ENCODE measurements at places on chromosomes 2 and 18.

DNA sequence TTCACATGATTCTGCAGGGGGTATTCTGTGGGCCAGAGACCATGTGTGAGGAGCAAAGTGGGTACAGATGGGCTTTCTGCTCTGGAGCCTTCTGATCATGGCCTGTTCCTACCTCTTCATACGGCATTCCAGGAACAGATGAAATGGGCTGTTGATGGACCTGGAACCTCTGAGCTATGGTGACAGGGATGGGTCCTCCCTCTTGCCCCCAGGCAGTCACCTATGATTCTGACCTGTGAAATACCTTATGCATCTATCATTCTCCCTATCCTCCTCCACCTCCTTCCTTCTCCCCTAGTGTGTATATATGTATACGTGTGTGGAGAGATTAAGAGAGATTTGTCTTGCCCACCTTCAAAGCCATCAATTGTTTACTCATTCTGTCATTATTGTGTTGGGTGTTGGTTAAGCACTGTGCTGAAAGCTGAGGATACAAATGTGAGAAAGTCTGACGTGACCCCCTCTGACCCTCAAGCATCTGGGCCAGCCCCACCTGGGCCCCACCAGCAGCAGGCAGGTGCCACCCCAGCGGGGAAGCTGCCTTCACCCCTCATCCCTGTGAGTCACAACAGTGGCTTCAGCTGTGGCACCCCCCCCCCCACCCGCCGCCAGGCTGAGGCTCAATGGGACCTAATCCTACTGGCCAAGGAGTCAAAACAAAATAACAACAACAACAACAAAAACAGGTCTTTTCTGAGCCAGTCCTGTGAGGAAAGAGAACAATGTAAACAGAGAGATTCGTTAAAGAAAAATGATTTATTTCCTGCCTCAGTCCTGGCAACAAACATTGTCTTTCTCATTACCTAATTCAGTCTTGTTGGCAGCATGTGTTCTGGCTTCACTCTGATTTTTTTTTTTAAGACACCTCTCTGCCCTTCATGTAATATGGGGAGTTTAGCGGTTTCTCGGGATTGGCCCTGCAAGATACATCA, 103.8 kb upstream of the CDC42EP3 start:
- no peak for DNase-seq

- DNase-seq, result no peak
These were observed 2.2 kb downstream of the MMADHC start for GRCh38 chr2:149585166-149585885.

GRCh38 chr2:77746780-77747179, 224.6 kb upstream of the LRRTM4 start:
- no peak for DNase-seq

DNA sequence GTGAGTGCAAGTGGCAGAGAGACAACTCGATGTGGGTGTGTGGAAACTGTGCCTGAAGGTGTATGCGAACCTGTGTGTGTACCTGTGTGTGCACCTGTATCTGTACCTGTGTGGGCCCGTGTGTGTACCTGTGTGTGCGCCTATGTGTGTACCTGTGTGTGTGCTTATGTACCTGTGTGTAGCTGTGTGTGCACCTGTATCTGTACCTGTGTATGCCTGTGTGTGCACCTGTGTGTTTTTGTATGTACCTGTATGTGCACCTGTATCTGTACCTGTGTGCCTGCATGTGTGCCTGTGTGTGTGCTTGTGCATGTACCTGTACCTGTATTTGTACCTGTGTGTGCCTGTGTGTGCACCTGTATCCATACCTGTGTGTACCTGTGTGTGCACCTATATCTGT, 150.6 kb downstream of the MYT1L start:
- DNase-seq, result no peak

GRCh38 chr18:50060822-50061221, 134.1 kb downstream of the MYO5B start:
- no peak for DNase-seq

DNA sequence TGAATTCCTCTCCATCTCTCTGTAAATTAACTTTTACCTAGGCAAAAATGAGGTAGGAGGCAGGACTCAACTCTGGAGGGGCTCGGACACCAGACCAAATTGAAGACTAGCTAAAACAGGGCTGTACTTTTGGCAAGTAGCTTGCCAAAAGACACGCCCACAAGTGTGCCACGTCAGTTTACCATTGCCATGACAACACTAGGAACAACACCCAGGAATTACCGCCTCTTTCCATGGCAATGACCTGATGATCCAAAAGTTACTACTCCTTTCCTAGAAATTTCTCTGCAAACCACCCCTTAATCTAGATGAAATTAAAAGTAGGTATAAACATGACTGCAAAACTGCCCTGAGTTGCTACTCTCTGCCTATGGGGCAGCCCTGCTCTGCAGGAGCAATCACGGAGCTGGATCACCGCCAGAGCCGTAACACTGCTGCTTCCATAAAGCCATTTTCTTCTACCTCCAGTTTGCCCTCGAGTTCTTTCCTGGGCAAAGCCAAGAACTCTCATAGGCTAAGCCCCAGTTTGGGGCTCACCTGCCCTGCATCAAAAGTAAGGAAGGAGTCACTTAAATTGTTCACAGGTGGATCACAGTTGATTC, 66.0 kb upstream of the FAM136A start:
- DNase-seq, result no peak

- DNase-seq, result no peak
These were observed 15.9 kb upstream of the ZBTB14 start for GRCh38 chr18:5311301-5311989.

DNA sequence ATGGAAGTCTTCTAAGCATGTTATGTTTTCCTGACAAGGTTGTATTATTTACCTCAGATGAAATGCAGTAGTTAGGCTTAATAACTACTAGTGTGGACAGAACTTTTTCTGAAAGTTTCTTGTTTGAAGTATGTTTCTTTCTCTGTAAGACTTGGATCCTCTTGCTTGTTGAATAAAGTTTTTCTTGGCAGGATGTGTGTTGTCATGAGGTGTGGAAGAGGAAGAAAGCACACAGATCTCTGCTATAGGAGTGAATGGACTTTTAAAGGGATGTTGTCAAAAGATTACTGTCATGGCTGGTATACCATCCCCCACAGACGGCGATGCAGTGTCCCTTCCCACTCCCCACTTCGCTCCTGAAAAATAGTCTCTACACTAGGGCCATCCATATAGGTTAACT, 2.6 kb downstream of the CAB39 start:
- no peak for DNase-seq

DNA sequence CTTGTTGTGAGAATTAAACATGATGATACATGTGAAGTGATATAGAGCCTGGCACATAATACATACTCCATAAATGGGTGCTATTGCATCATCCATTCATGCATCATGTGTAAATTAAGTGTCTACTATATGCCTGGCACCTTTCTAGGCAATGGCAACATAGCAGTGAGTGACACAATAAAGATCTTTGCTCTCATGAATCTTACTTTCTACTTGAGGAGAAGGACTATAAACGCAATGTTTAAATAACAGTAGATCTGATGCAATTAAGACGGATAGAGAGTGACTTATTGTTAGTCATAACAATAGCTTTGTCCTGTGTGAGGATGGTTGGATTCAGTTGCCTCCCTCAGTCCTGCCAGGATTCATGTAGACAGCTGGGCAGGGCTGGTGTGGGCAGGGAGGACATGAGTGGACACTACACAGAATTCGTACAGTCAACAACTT, 88.4 kb upstream of the NPAS2 start:
- no peak for DNase-seq

DNA sequence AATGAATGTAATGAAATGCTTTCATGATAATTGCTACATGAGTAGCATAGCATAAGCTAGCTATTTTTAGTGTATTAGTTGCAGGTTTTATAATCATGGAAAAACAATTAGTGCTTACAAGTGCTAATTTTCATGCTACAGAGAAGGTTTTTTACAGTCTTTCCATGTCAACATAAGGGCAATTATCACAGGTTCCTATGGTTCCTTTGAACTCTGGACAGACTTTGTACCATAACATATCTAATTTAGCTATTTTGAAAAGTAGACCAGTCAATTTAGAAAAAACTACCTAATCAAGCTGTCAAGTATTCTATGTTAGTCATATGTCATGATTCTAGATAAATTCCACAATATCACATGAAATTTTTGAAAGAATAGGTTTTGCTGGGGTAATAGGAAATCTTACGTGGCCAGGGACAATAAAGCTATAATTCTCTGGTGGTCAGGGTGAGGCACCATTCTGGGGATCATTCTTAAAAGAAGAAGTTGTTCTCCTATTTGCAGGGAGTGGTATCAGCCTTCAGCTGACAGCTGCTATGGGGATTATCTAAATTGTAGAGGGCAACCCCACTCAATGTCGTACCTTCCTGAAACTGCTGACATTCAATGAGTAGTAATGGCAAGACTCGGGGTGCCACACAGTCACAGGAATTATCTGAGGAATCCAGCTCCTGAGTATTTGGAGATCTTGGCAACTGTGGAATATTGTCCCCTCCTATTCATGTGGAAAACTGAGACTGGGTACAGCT, 724.0 kb upstream of the LINC00305 start:
- DNase-seq, result no peak

DNA sequence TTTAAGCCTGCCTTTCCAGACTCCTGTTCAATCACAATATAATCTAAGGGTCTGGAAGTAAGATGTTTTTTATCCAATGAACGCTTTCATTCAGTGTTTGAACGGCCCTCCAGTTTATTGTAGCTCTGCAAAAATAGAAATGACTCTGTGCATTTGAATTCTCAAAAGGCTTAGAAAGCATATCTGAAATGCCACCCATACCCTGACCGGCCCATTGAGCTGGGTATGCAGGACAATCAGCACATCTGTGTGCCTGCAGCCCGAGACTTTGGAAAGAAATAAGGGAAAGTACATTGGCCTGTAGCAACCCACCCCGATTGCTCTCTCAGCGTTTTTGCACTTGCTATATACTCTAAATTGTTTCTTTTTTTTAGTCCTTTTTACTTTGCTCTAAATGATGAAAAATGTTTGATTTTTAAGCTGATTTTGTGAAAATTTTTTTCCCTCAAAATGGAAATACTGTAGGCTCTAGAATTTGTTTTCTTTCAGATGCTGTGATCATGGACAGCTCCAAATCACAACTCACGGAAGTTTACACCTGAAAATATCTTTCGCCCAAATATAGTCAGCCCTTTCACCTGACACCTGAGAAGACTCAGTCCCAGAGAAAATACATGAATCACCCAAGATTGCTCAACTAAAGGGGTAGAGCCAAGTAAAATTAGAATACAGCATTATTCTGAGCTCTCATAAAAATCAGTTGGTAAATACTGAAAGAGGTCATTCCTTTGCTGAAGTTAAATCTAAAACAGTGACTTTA, 194.5 kb upstream of the SIX3 start:
- DNase-seq, result no peak

- no peak for DNase-seq
These were observed 63.2 kb downstream of the ZEB2 start for GRCh38 chr2:144456680-144457079.

DNA sequence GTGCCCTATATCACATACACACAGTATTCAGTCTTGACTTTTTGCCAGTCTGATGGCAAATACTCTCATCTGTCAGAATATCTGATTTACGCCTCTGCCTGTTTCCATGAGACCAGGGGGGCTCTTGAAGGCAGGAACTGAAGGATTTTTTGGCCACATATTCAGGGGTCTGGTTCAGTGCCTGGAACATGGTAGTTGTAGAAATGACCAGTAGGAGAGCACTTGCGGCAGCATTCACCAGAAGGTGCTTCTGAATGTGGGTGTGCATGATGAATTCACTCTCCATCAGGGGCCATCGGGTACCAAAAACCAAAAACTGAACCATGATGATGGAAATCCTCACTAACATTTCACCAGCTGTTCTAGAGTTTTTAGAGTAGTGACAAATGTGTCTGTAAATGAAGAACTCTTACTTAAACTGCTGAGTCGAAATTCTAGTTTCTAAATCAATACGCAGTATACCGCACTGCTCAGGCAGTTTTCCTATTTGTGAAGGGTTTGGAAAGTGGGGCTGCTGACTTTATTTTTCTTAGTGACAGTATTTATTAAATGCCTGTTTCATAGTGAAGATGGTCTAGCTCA, 54.6 kb downstream of the MERTK start:
- DNase-seq, result no peak

- no peak for DNase-seq
These were observed 12.7 kb downstream of the CATIP start for GRCh38 chr2:218369330-218369729.

DNA sequence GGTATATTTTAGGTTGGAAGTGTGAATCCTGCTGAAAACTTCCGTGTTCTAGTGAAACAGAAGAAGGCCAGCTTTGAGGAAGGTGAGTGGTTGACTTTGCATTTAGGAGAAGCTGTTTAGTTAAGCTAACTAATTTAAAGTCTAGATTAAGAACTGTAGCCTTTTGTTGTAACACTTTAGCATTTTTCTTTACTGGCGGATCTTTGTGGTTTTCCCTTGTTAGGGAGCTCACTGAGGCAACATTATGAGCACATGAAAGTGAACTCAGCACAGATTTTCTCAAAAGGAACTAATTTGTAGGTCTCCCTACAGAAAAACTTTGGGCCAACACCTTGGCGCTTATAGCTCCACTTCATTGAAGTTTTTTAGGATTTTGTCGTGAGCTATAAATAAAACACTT, 52.8 kb downstream of the XRCC5 start:
- no peak for DNase-seq

- DNase-seq, result no peak
These were observed 42.9 kb downstream of the SMC6 start for GRCh38 chr2:17710547-17711248.

DNA sequence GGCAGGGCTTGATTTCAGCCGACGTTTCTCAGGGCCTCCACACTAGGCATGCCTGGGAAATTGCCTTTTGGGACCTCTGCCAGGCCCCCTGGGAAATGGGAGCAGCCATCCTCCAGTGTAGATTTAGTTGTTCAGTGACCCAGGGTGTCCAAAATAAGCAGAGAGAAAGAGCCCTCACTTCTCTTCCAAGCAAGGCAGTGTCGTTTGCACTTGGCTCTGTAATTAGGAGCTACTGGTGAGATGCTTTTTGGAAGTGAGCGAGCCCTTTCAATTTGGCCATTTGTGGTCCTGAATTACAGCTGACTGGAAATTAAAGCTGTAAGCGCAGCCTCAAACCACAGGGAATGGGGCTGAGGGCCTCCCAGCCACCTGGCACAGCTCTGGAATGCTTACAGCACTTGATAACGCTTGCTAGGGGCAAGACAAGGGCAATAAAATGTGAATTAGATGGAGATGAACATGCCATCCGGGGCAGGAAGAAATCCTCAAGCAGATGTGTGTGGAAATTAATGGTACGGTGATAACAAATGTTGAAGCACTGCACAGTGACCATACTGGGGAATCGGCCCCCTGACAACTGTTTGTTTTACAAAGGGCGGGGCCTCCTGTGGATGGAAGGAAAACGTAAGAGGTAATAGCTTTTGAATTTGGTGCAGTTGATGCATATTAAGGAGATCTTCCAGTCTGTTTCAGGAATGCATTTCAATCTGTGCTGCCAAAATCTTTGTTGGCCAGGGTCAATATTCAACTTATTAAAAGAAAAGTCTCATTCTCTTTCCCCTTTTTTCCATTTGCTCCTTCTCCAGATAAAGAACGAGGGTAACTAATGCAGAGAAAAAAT, 173.1 kb downstream of the UXS1 start:
- DNase-seq, result no peak
